Stimulated activated CD8-positive, alpha-beta memory T cell treated with anti-CD3 and anti-CD28 coated beads, Interleukin-4, amount 100 ng/mL, for 24 hours (primary cell): ENCODE measurements at places on chromosomes 13 and 19.

DNA sequence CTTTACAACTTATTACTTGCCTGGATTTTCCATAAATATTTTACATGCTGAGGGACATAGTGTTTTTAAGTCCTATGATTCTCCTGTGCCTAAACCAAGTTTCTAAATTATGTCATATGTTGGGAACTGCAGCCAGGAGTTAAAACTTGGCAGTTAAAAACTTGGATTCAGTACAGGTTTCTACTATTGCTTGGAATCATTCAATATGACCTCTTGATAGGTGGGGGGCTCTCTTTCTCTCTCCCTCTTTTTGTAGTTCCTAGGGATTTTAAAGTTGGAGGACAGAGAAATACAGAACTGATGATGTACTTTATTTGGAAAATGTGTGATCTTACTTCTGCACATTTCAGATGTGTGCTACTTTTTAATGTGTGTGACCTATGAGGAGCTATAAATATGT is 4.7 kb downstream of the CSNK1A1L start:
- DNase-seq: no peak

DNA sequence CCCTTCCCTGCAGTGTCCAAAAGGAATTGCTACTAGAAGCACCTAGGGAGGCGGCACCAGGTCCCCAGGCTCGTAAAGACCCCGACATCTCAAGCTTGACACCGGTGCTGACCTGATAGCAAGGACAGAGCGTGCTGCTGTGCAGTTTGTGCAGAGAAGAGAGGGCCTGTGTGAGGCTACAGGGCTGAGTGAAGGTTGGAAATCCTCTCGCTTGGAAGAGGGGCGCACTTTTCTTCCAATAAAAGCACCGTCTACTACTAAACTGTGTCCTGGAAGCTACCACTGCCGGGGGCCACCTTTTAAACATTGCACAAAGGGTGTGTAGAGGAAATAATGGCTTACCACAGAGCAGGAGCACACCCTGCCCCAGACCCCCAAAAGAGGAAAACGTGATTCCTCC is 11.0 kb downstream of the TMEM272 start:
- no peak for DNase-seq

DNA sequence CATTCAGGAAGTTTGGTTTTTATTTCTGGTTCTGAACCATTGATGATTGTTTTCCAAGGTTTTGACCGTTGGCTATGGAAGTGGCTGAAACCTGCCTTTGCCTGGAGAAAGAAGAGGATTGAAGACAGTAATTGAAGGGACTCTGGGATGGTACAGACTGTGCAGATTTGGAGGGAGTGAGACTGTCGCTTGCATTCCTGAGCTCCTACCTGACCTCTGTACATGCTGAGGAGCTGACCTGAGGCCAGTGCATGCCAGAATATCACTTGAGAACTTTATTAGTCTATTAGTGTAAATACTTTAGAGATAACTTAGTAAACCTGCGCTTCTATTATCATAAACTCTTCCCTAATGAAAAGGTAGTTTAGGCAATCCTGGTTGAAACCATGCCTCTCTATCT is 276.4 kb downstream of the IRS2 start:
- DNase-seq: no peak

DNA sequence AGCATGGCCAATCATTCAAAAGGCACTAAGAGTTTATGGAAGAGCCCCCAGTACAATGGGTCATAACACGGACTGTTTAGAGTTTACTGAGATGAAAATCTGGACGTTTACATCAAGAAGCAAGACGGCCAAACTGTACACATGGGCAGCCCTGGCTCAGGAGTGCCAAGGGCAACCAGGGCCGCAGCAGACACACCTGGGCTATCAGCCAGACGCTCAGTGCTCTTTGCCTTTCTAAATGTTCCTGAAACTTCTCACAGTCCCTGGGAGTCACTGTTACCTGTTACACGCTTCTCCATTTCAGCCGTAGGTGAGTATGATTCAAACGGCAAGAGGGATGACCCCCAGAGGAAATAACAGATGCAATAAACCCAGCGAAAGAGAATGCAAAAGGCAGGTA is 64.5 kb downstream of the ABCC4 start:
- no peak for DNase-seq

DNA sequence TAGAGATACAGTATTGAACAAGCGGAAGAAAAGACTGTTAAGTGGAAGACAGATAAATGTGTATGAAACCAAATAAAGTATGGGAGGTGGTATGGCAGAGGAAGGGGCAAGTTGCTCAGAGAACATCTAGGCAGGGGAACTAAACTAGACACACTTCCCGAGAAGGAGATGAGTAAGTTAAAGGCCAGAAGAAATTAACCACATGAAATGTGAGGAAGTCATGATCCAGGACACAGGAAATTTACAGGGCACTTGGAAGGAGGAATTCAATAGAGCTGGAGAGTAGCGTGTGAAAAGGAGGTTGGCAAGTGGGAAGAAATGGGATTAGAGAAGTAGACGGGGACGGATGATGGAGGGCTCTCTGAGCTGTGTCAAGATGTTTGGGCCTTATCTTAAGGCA is 208.8 kb downstream of the COG6 start:
- DNase-seq: no peak

- DNase-seq: no peak
These were observed 87.9 kb downstream of the URI1 start for GRCh38 chr19:30029721-30030510.

DNA sequence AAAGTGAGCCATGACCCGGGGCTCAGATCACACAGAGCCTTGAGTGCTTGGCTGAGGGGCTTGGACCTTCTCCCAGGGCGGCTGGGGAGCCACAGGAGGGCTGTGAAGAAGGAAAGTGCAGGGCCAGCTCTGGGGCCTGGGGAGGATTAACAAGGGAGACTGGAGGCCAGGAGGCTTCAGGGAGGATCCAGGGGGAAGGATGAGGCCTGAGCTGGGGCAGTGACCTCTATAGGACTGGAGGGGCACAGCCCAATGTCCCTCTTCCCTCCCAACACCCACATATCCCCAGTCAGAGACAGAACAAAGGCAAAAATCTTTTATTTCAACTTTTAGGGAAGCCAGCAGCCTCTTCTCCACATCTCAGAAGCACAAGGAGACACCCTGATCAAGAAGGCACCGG is 4.7 kb upstream of the SLC17A7 start:
- no peak for DNase-seq

DNA sequence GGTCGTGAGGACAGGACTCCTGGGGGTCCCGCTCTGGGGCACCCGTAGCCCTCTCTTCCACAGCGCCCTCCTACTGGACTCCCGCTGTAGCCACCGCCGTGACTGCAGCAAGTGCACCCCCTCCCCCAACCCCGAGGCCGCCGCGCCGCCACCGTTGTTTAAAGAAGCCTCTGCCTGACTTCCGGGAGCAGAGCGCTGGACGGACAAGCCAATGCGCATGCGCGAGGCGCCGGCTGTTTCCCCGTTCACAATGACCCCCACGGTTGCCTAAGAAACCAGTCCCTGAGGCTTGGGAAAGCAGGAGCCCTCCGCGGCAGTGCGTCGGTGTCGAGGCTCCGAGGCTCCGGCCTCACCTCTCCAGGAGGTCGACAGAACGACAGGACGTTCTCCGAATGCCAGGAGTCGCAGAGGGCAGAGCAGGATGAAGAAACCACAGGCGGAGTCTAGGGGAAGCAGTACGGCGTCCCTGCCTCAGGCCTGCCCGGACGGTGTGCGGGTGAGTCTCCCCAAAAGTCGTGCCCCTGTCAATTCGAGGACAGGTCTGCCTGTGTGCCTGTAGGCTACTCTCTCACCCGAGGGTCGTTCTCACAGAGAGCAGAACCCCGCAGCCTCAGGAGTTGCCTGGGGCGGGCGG is 70.5 kb upstream of the ZNF420 start:
- DNase-seq: peak; percentile 18

- no peak for DNase-seq
These were observed 62.0 kb downstream of the XPO4 start for GRCh38 chr13:20840568-20840967.

- no peak for DNase-seq
These were observed 80.5 kb upstream of the MBNL2 start for GRCh38 chr13:97141564-97142005.

- DNase-seq: no peak
These were observed 28.5 kb downstream of the RFC3 start for GRCh38 chr13:33846303-33847062.
